CD14-positive monocyte (primary cell): ENCODE measurements at places on chromosomes 7 and 10.

- DNase-seq = no peak
These were observed 45.5 kb upstream of the ADARB2 start for GRCh38 chr10:1782841-1783240.

DNA sequence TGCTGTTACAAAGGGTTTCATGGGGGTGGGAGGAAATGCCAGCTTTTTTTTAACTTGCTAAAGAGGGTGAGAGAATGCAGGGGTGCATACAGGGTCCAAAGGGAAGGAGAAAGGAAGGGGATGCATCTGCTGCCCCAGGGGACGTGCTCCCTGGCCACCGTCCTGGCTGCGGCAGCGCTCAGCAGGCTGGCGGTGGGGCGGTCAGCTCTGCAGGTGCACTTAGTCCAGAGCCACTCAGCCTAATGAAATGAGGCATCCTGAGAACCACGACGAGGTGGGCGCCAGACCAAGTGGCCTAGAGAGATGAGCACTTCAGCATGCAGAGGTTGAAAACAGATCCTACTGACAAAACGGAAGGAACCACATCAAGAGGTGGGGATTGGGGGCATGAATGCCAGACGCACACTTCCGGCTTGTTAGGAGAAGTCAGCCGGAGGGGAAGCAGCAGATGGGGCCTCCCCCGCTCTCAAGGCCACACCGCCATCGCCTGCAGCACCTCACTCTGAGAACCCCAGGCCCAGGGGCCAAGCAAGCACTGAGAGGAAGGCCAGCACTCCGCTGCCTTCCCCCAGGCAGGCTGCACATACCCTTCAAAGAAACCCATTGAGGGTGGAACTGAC, 94.5 kb downstream of the MAD1L1 start:
- DNase-seq = peak; percentile 53

- no peak for DNase-seq
These were observed 365.1 kb downstream of the BBS9 start for GRCh38 chr7:33494474-33494873.

DNA sequence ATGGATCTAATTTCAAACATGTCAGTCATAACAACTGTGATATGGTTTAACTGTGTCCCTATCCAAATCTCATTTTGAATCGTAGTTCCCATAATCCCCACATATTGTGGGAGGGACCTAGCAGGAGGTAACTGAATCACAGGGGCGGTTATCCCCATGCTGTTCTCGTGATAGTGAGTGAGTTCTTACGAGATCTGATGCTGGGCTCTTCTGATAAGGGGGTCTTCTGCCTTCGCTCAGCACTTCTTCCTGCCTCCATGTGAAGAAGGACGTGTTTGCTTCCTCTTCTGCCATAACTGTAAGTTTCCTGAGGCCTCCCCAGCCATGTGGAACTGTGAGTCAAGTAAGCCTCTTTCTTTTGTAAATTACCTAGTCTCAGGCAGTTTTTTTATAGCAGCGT, 138.0 kb upstream of the PCGF5 start:
- no peak for DNase-seq

DNA sequence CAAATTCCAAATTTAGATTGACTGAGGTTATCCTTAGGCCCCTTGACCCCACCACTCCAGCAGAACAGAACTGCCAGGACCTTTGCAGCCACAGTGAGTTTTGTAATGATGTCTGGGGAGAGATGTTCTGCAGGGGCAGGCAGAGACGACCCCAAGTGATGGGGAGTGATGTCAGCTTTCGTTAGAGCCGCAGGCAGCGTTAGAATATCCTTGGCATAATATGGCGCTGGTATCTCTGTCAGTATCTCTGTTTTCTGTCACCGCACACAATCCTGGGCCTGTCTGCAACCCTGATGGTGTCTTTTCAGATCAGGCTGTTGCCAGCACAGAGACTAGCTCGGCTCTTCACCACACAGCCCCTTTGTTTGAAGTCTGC, 1083.6 kb downstream of the KCNMA1 start:
- DNase-seq = no peak

GRCh38 chr7:1959305-1959704, 273.4 kb downstream of the MAD1L1 start:
- DNase-seq = no peak

GRCh38 chr7:37986908-37987330, 66.5 kb downstream of the EPDR1 start:
- DNase-seq = no peak

DNA sequence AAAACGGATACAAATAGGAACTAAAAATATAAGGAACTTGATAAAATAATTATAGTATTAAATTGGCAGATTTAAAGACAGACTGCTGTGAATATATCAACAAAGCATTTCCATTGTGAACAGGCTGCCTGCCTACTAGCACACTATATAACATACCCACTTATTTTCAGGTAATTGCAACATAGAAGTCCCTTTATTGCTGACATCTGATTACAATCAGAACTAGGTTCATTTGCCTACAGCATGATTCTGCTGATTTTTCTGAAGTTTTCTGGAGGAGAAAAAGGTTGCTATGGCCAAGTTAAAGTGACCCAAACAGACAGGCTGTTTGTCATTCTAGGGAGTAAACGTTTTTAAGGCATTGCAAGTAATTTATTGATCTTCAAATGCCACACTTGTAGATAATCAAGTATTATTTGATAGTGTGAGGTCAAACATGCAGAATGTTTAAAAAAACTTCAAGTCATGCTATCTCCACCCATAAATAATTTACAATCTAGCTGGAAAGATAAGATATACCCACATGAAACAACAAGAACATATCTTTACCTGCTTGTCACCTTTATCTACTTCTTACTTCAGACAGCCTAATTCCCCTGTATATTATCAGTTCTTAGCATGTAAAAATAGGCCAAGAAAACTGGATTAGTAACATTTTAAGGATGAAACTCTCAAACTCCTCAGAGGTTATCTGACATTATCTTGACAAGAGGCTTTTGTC, 40.5 kb downstream of the MTPN start:
- DNase-seq = no peak

GRCh38 chr10:28857164-28857563, 179.8 kb downstream of the BAMBI start:
- DNase-seq = no peak

DNA sequence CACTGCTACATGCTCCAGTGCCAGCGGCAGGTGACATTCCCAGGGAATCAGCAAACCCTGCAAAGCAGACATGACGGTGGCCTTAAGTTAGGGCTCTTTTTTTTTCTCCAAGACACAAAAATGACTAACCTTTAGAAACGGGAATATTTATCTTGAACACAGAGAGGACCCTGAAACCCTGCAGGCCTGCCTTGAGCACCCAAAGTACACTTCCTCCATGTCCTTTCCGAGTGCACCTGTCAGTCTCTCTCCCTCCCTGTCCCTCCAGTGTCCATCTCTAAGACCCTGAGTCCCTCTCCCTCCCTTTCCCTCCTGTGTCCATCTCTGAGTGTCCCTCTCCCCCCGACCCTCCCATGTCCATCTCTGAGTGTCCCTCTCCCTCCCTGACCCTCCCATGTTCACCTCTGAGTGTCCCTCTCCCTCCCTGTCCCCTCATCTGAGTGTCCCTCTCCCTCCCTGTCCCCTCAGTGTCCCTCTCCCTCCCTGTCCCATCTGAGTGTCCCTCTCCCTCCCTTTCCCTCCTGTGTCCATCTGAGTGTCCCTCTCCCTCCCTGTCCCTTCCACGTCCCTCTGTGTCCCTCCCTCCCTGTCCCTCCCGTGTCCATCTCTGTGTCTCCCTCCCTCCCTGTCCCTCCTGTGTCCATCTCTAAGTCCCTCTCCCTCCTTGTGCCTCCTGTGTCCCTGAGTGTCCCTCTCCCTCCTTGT, 51.2 kb upstream of the CAMK2B start:
- DNase-seq = no peak

GRCh38 chr7:44727158-44727936, 21.3 kb upstream of the ZMIZ2 start:
- peak; percentile 24 for DNase-seq

DNA sequence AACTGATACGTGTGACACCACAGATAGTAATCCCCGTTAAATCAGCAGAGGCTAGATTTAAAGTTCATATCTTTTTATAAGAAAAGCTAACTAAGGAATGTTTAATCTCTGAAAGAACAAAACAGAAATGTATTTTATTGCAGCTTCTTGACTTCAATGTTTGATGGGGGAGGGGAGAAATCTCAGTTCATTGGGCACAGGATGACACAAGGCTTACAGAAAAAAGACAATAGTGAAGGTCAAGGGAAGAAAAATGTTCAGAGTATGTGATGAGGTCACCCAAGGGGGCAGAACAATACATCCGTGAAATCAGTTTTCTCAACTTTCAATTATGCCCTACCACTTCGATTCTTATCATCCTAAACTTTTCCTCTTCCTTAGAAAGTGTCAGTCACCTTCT, 102.9 kb downstream of the ELAPOR2 start:
- DNase-seq = no peak

DNA sequence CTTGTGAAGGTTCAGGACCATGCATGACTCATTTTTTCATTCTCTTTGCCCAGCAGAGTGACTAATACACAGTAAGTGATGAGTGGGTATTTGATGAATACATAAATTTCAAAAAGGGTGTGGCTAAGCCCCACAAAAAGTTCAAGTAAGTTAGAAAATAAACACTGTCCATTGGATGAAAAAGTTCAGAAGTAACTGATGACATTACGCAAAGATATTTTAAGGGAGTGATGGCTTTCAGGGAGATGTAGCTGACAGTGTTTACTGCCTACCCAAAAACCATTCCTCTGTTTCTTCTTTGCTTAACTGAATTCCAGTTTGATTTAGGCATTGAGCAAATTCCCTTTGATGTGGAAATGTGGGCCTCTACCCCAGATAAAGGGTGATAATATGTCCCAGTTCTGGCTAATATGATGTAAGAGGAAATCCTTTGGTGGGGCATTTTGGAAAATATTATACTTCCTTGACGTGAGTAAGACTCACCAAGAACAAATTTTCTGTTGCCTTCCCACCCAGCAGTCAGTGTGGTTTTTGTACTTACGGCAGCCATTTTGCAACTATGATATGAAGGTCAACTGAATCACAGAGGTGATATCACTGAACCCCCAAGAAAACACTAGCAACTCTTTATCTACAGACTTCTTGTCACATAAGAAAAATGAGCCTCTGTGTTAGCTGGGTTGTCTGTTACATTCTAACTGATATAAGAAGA, 29.0 kb upstream of the EBLN1 start:
- peak; percentile 25 for DNase-seq

GRCh38 chr10:80462981-80463741, 9.1 kb downstream of the TSPAN14 start:
- peak; percentile 58 for DNase-seq

GRCh38 chr7:96216373-96216772, 105.5 kb downstream of the SLC25A13 start:
- no peak for DNase-seq

- DNase-seq = peak; percentile 48
These were observed 12.9 kb downstream of the AGK start for GRCh38 chr7:141563956-141564623.

DNA sequence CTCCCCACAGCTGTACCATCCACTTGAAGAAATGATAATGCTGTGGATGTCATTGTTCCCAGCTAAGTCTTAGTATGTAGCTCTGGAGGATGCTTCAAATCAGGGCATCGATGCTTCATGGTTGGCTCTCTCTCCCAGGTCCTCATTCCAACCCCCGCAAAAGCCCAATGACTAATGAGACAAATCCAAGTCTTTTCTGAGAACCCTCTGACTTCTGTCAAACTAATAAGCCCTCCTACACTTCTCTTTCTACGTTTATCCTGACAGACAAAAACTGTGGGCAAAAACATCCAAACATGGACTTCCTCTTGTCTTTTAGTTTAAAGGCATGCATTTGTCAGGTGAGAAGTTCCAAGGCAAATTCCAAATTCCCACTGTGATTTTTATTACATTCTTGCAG, 260.4 kb upstream of the TAC1 start:
- no peak for DNase-seq
